ENCODE measurements at places on chromosomes 12 and 14.

GRCh38 chr12:32116897-32117296 lies 10.2 kb downstream of the BICD1 start:
- no peak for DNase-seq

GRCh38 chr14:22420598-22421186 lies 168.3 kb downstream of the DAD1 start:
- DNase-seq = no peak

DNA sequence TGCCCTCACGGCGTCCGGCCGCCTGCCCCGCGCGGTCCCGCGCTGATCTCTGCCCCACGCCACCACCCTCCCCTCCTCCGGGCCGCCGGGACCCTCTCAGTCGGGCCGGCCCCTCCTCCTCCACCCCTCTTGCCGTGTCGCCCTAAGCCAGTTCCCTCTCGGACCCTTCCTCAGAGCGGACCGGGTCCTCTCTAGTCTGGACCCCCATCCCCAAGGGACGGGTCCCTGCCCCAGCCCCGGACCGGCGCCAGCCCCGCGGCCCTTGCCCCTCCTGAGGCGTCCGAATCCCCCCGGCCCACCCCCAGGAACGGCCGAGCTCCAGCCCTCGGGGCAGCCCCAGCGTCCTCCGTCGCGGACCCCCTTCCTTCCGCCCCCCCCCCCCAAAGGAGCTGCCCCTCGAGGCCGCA lies 485 bp downstream of the PPP4R4 start:
- DNase-seq = no peak

- DNase-seq = no peak
Observed at GRCh38 chr14:90811641-90812040, 4.6 kb downstream of the TTC7B start.

DNA sequence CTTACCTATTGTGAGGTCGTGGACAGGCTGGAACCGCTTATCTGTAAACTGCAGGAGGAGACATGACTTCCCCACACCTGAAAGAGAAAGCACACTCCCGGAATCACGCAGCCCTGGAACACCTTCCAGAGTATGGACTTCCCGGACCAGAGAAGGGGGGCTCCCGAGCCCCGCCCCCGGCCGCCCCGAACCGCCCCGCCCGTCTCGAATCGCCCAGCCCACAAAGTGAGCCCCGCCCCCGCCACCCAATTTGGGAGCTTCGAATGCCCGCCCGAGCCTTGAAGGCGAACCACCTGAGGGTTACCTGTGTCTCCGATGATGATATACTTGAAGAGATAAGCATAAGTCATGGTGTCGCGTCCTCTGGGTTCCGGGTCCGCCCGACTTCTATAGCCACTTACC lies 235 bp downstream of the RAB2B start:
- DNase-seq = no peak

GRCh38 chr12:49807991-49808580 lies 20.1 kb downstream of the NCKAP5L start:
- DNase-seq = no peak

- DNase-seq = no peak
Observed at GRCh38 chr14:75934998-75935628, 46.7 kb downstream of the TGFB3 start.

GRCh38 chr12:72082986-72083820 lies 144.6 kb downstream of the TPH2 start:
- DNase-seq = no peak

GRCh38 chr12:59578254-59578653 lies 17.6 kb upstream of the SLC16A7 start:
- DNase-seq = no peak

DNA sequence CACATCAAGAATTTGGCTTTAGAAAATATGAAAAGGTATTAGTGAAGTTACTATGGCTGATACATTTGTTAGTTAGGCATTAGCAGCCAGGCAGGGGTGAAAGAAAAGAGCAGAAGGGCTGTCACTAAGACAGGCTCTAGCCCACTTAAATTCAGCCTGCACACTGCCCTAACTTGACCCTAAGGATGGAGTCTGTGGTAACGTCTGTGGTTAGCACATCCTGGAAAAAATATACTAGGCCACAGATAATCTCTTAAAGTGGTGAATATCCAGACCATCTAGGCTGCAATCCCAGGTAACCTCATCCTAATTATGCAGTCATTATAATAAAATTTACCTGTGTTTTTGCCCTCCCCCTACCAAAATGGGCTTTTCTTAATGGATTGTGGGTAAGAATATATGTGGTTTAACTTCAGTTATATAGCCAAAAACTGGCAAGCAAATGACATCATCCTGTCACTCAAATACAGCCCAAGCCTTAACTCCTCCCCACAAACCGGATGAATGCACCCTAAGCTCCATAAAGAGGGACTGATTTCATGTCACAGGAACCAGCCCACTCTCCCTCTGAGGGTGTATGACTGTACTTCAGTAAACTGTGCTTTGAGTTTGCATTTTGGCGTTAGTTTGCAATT lies 440.9 kb downstream of the LRFN5 start:
- no peak for DNase-seq
